ENCODE measurements at places on chromosomes 5 and 9.

- DNase-seq = no peak
These were observed 18.5 kb upstream of the ANXA1 start for GRCh38 chr9:73133022-73133651.

GRCh38 chr5:55591686-55592085, 56.9 kb upstream of the PLPP1 start:
- no peak for DNase-seq

GRCh38 chr9:81522716-81523551, 166.4 kb downstream of the TLE1 start:
- peak; percentile 81 for DNase-seq

DNA sequence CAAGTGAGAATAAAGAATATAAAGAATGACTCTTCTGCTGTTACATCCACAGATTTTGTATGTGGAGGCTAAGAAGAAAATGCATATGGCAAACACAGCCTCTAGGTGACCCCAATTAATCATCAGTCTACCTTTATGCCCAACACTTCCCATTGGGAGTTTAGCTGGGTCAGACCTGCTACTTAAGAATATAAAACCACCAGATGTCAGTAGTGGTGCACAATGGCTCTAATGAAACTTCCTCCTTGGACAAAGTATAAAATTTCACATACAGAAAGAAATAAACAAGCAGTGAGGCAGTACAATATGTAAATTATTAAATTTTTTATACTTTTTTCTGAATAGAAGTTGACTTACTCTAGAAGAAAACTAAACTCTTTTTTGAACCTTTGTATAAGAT, 539.9 kb downstream of the BRINP1 start:
- no peak for DNase-seq
